NCI-H524 (cell line): ENCODE measurements at places on chromosomes 12 and 14.

DNA sequence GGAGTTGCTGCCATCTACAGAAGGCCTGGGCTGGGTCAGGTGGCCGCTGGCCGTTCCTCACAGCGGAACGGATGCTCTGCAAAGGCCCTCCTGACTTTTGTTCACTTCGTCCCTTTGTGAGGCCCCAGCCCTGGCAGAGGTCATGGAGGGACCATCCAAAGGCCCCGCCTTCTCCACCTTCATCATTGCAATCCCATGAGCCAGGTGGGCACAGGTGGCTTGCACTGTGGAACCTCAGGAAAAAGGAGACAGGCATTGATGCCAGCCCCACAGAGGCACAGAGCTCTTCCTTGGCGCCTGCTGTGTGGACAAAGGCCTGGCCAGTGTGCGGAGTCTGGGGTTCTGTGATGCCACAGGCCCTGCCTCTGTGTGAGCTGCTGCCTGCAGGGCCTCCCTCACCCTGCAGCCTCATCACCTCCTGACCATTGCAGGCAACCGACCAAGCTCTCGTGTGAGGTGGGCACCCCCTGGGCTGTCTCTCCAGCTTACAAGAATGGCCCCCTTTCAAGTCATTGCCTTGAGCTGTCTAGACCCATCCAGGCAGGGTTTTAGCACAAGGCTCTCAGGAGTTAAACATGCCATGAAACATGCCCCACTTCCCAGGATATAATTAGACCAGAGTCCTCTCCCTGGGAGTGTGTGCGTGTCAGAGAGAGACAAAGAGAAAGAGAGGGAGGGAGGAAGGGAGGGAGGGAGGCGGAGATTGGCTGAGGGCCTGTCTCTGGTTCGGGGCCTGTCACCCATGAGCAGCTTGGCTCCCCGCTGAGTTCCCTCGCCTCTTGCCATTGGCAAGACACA lies 19.3 kb downstream of the NFKBIA start:
- DNase-seq: peak; percentile 70

DNA sequence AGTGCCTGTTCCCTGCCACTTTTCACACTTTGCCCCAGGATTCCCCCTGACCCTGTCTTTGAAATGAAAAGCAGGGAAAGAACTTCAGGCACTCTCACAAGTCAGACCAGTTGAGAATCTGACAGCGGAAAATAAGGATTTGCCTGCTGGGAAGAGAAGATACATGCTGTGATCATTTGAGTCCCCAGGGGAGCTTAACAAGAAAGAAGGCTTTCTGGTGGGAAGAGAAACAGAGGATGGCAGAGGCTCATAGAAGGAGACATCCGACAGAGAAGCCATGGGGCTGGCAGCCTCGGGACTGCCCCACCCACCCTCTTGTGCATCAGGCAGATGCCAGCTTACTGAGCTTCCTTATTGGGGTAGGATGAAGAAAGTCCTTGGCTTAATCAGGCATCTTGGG lies 11.9 kb downstream of the TTC9 start:
- peak; percentile 34 for DNase-seq

DNA sequence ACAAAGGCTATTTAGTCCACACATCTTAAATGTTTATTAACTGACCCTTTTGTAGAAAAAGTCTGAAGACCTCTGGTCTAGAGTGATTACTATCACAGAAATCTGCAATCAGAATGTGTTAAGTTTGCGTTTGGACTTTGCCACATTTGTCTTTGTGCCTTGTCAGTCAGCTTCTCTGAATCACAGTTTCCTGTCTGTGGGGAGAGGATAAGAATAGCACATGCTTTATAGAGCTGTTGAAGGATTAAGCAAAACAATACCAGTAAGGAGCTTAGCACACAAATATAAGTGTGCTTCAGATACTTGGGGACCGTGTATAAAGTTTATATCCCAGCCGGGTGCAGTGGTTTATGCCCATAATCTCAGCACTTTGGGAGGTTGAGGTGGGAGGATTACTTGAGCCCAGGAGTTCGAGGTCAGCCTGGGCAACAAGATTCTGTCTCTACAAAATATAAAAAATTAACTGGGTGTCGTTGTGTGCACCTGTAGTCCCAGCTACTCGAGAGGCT lies 63.0 kb upstream of the BTG1 start:
- DNase-seq: peak; percentile 87

DNA sequence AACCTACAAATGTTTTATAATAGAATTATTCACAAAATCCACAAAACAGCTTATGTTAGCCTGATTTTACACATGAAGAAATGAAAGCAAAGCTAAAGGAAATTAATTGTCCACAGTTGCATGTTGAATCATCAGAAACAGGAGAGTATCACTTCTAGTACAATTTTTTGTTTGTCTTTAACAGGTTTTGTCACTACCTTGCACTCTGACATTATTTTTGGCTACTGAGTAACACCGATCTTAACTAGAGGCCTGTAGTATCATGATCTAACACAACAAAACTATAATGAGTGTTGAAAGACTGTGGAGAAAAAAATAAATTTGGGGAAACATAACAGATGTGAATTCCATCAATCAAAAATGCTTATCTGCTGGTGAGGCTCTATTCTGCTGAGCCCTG lies 60.1 kb downstream of the TAOK3 start:
- no peak for DNase-seq

GRCh38 chr12:49956663-49957569 lies 4.8 kb upstream of the AQP5 start:
- DNase-seq: peak; percentile 45

DNA sequence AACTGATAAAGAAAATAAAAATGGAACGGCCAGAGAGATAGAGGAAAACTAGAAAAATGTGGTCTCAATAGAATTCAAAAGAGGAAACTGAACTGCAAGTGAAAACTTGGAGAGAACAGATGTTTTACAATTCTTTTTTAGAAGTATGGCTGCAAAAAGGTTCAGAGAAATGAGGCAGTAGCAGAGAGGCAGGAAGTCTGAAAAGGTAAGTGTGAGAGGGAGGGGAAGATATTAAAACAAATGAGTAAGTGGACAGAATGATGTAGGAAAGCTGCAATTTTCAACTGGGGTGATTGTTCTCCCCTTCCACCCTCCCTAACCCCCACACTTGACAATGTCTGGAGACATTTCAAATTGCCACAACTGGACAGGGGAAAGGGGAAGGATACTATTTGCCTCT lies 12.9 kb downstream of the BTBD7 start:
- DNase-seq: no peak

DNA sequence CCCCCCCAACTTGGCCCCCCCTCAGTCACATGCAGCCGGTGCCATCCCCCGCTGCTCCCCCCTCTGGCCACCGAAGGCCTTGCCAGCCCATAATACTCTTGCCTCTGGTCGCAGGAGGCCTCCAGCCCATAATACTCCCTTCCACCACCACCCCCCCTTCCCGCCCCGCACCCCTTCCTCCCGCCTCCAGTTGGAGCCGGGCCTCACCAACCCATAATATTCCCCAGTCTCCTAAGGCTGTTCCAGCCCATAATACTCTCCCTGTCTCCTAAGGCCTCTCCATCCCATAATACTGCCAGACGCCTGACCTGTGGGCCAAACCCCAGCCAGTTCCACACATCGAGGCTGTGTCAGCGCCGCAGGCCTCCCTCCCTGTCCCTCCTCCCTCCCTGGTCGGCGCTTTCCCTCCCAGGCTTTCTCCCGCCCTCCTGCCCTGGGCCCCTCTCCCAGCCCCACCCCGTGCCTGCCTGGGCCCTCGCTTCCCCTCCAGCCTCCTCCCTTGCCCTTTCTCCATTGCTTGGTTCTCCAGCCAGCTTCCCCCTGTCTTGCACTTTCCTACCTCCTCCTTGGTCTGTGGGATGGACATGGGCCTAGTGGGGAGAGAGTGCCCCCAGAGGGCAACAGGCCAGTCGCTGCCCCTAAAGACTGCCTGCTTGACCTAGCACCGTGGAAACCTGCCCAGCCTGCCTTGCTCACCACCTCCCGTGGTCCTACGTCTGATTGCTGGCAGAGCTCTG lies 6.8 kb upstream of the CHD4 start:
- peak; percentile 97 for DNase-seq

DNA sequence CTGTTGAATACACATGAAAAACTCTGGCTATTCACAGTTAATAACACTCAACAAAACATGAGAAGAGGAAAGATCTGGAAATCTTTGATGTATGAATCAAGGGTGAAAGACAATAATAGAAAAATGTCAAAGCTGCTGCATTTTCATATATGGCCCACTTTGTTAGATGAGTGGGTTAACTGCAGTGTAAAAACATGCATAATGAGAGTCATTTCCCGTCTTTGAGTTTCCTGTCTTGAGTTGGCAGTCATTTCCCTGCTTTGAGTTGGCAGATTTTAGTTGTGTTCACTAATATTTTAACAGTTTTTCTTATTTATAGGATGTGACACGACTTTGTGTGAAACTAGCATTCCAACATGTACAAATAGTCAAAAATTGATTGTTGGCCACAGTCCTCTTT lies 87.9 kb upstream of the PTPRQ start:
- no peak for DNase-seq

DNA sequence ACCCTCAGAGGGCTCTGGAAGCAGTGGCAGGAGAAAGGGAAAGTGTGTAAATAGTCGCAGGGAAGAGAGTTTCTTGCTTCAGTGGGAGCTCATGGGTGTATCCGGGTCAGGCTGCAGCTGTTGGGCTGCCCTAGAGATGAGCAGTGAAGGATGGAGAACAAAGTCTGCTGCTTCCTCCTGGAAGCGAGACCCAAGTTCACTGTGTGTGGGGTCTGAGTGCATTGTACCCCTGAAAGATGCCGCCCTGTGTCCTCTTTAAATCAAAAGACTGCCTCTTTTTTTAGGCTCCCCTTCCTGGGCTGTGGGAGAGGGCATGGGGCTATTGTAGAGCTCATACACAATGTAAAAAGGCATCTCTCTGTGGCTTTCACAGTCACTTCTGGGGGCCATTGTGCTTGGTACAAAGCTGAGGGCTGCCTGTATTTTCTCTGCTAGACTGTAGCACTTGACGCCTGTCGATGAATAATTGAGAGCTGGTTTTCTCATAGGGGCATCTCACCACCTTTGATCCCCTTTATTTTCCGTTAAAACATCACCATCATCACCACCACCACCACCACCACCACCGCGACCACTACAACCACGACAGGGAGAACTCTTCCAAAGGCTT lies 16.7 kb downstream of the CHST11 start:
- DNase-seq: no peak

DNA sequence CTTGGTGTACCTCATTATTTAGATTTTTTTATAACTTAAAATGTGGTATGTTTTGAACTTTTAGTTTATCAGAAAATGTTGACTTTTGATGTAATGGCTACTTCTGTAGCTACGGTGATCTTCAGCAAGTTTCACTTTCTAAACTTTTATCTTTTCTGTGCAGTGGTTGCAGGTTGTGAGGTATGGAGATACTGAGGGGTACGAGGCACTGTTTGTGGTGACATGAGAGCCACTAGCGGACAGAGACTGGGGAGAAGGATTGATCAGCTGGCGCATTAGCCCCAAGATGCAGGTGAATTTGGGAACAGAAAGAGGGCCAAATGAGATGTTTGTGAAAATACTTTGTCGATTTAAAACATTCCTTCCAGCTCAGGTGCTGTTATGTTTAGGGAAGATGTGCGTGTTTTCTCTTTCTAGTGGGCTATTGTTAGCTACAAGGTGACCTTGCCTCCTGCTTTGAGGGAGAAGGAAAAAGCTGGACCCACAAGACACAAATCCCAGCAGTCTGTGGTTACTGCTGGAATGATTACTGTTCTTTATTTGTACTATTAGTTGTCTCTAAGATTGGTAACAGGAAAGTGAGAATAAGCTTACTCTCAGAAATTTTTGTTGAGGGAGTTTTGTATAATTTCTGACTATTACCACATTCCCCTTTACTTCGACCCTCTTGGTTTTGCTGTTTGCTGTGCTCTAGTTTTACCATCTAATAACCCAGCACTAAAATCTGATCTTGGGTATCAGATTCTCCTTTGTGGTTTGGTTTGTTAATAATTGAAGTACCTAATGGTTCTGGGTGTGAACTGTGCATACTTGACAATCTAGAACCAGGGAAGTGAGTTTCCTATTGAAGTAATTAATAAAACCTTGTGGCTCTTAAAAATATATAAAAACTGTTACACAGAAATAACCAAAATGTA lies 61.7 kb downstream of the FBXO34 start:
- no peak for DNase-seq

GRCh38 chr12:126182619-126183236 lies 1117.5 kb downstream of the AACS start:
- DNase-seq: no peak

GRCh38 chr14:30153717-30154116 lies 226.1 kb upstream of the PRKD1 start:
- DNase-seq: no peak
